Cardiac muscle cell (in vitro differentiated cells and primary cell): ENCODE measurements at places on chromosomes 7 and 10. TPM values are rescaled to one million over a fixed set of nuclear protein-coding genes. Genes with fewer than 3 reads are reported as not detected.

DNA sequence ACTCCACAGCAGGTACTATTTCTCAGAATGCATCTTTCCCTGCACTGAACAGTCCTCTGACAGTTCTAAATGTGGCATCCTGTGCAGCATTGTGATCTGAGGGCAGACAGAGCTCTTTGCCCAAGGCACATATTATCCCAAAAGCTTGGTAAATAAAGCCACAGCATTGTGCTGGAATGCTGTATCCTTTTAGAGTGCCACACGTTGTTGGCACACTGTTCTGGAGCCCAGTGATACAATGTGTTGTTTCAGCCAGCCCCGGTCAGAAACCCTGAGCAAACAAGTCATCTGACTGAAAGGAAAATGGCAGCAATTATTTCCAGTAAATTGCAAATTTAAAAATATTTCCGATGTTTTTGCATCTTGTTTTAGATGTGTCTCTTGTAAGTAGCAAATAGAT lies 45.4 kb downstream of the NAMPT start:
- no peak overlapping the region for H3K27ac ChIP-seq
- no peaks in the 10 kb centered on the region for H3K36me3 ChIP-seq
- DNase-seq, result no peak
- peaks cover 3% of the 10 kb centered on the region for H3K4me1 ChIP-seq

- H3K36me3 ChIP-seq, result no peaks in the 10 kb centered on the region
- no peak overlapping the region for H3K27ac ChIP-seq
- H3K4me1 ChIP-seq, result no peaks in the 10 kb centered on the region
- H3K4me3 ChIP-seq, result no peak overlapping the region
- no peak for DNase-seq
Observed at GRCh38 chr10:23156447-23157150, 35.5 kb upstream of the PTF1A start.

Gene TMEM273
- total RNA-seq, result not detected in 2 replicates

- no peak overlapping the region for H3K4me3 ChIP-seq
- no peaks in the 10 kb centered on the region for H3K36me3 ChIP-seq
- peaks cover 4% of the 10 kb centered on the region for H3K4me1 ChIP-seq
- H3K27me3 ChIP-seq, result peaks cover 5% of the 10 kb centered on the region
- no peak for DNase-seq
- no peak overlapping the region for H3K27ac ChIP-seq
Observed at GRCh38 chr10:77410523-77410922, 227.1 kb downstream of the KCNMA1 start.

Gene NEUROG3
- not detected in 2 replicates for total RNA-seq

Gene NET1
- total RNA-seq, result 25.5 and 29.5 TPM in 2 replicates

Gene GDF10
- total RNA-seq, result 3.2 and 4.0 TPM in 2 replicates

- no peak overlapping the region for H3K4me3 ChIP-seq
- no peaks in the 10 kb centered on the region for H3K4me1 ChIP-seq
- H3K36me3 ChIP-seq, result no peaks in the 10 kb centered on the region
- no peak overlapping the region for H3K27ac ChIP-seq
Observed at GRCh38 chr7:85287106-85287825, 100.4 kb upstream of the SEMA3D start.

GRCh38 chr10:34119456-34119855 lies 695.6 kb downstream of the PARD3 start:
- H3K27ac ChIP-seq, result no peak overlapping the region
- H3K4me3 ChIP-seq, result no peak overlapping the region
- H3K4me1 ChIP-seq, result peaks cover 28% of the 10 kb centered on the region
- DNase-seq, result no peak
- no peaks in the 10 kb centered on the region for H3K36me3 ChIP-seq

GRCh38 chr10:126277181-126277580 lies 111.1 kb downstream of the ADAM12 start:
- no peak overlapping the region for H3K4me3 ChIP-seq
- H3K27ac ChIP-seq, result no peak overlapping the region
- no peak for DNase-seq
- H3K36me3 ChIP-seq, result no peaks in the 10 kb centered on the region
- no peaks in the 10 kb centered on the region for H3K27me3 ChIP-seq

GRCh38 chr7:114806590-114807162 lies 115.2 kb upstream of the MDFIC start:
- no peaks in the 10 kb centered on the region for H3K36me3 ChIP-seq
- H3K27ac ChIP-seq, result no peak overlapping the region
- peak; percentile 82 for DNase-seq
- H3K4me3 ChIP-seq, result no peak overlapping the region

GRCh38 chr10:7306616-7307015 lies 104.2 kb downstream of the SFMBT2 start:
- no peak overlapping the region for H3K4me3 ChIP-seq
- no peaks in the 10 kb centered on the region for H3K36me3 ChIP-seq
- H3K27ac ChIP-seq, result no peak overlapping the region
- H3K27me3 ChIP-seq, result no peaks in the 10 kb centered on the region
- no peak for DNase-seq

DNA sequence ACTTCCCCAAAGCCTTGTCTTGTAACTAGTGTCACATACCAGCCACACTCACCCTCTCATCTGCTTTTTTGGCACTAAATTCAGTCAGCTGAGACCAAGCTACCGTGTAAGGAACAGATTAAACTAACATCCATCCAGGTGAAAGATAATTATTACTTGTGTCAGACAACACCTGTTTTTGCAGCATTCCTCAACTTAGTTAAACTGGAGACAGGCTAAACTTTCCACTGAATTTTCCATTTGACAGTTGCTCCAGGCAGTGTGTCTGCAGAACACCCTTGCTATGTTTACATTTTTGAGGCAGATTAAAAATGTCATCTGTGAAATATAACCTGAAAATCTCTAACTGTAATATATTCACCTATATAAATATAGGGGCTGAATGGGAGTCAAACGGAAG lies 73.6 kb downstream of the CYP26A1 start:
- DNase-seq, result no peak
- H3K27ac ChIP-seq, result no peak overlapping the region
- no peaks in the 10 kb centered on the region for H3K4me1 ChIP-seq
- H3K4me3 ChIP-seq, result no peak overlapping the region
- no peaks in the 10 kb centered on the region for H3K36me3 ChIP-seq
- H3K27me3 ChIP-seq, result no peaks in the 10 kb centered on the region

- no peaks in the 10 kb centered on the region for H3K36me3 ChIP-seq
- peaks cover 10% of the 10 kb centered on the region for H3K4me1 ChIP-seq
- H3K4me3 ChIP-seq, result no peak overlapping the region
- no peaks in the 10 kb centered on the region for H3K27me3 ChIP-seq
- DNase-seq, result peak; percentile 22
- H3K27ac ChIP-seq, result peak overlapping the region; percentile 59
Observed at GRCh38 chr10:102175415-102175814, 23.2 kb downstream of the NOLC1 start.

- H3K4me3 ChIP-seq, result no peak overlapping the region
- no peaks in the 10 kb centered on the region for H3K4me1 ChIP-seq
- DNase-seq, result no peak
- no peaks in the 10 kb centered on the region for H3K27me3 ChIP-seq
- H3K36me3 ChIP-seq, result no peaks in the 10 kb centered on the region
- no peak overlapping the region for H3K27ac ChIP-seq
Observed at GRCh38 chr7:73900286-73900685, 39.3 kb downstream of the TMEM270 start.

Gene ASB4
- total RNA-seq, result not detected in 2 replicates

DNA sequence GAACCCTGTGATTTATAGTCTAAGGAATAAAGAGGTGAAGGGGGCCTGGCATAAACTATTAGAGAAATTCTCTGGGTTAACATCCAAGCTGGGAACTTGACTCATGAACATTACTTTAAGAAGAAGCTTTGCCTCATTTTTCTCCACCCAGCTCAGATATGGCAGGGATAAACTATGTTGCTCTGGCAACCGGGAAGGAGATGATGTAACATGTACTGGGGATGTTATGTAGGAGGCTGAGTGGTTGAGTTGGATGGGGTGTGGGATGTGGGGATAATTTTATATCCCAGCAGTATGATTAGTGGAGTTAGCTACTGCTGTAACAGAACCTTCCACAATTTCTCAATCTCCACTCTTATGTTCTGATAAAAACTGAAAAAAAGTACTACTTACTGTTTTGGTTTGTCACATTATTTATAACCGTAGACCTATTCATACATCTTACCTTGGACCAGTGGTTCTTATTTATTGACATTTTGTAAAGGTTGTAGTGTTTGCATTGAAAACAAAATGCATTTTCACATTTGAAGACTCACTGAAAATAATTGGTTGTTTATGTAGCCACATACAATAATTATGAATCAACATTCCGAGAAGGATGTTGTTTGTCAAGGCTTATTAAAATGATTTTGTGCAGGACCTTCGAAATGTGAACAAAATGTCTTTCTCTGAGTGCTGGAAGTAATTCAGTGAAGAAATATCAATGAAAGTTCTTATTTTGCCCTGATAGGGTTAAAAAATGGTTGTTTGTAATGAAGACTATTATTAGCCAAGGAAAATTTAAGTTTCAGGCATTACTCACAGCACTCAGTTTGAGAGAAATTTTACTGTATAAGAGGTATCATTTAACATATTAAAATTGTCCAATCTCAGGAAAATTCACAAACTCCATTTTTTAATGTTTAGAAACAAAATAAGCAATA lies 1.3 kb downstream of the OR2F2 start:
- H3K36me3 ChIP-seq, result no peaks in the 10 kb centered on the region
- no peak overlapping the region for H3K27ac ChIP-seq
- H3K4me1 ChIP-seq, result no peaks in the 10 kb centered on the region
- no peak for DNase-seq
- H3K27me3 ChIP-seq, result no peaks in the 10 kb centered on the region
